ENCODE measurements at places on chromosomes 6 and 20. TPM values are rescaled to one million over a fixed set of nuclear protein-coding genes. Genes with fewer than 3 reads are reported as not detected.

Gene ZKSCAN8
- 53.1 TPM for total RNA-seq

Gene KIF25
- not detected for total RNA-seq

Gene POFUT1
- 33.4 TPM for total RNA-seq

Gene RHAG
- 3.5 TPM for total RNA-seq

Gene ZNF133
- 38.3 TPM for total RNA-seq

Gene SNX5
- 110 TPM for total RNA-seq

Gene SLC35A1
- 32.0 TPM for total RNA-seq

Gene LINC00237
- total RNA-seq, result 2.1 TPM

Gene MAP3K5
- total RNA-seq, result 12.9 TPM

Gene DDO
- 0.16 TPM for total RNA-seq

Gene CARMIL1
- total RNA-seq, result 33.8 TPM

Gene FERMT1
- 1.0 TPM for total RNA-seq

Gene SLC18B1
- 14.8 TPM for total RNA-seq

Gene CNBD2
- total RNA-seq, result 8.4 TPM

Gene DEFB129
- not detected for total RNA-seq

Gene FOXF2
- 18.0 TPM for total RNA-seq

Gene GTSF1L
- total RNA-seq, result not detected

Gene GJA10
- total RNA-seq, result 2.5 TPM

Gene PCK1
- total RNA-seq, result 2.4 TPM

Gene DDX27
- 30.2 TPM for total RNA-seq

Gene OLIG3
- not detected for total RNA-seq

Gene RMND1
- total RNA-seq, result 40.6 TPM

Gene OCSTAMP
- total RNA-seq, result not detected
